ENCODE measurements at places on chromosomes 3 and 15. TPM values are rescaled to one million over a fixed set of nuclear protein-coding genes. Genes with fewer than 3 reads are reported as not detected.

Gene SLC25A36
- total RNA-seq = 57.4 TPM

Gene BUB1B
- 3.0 TPM for total RNA-seq

- peak; percentile 79 for DNase-seq
- peaks cover 35% of the 10 kb centered on the region for H3K36me3 ChIP-seq
- no peaks in the 10 kb centered on the region for H3K27me3 ChIP-seq
- H3K4me3 ChIP-seq = peak overlapping the region; percentile 87
- H3K4me1 ChIP-seq = peaks cover 77% of the 10 kb centered on the region
Observed at GRCh38 chr3:127674790-127675189, 2.0 kb downstream of the ABTB1 start.

Gene HCLS1
- total RNA-seq = 501 TPM

DNA sequence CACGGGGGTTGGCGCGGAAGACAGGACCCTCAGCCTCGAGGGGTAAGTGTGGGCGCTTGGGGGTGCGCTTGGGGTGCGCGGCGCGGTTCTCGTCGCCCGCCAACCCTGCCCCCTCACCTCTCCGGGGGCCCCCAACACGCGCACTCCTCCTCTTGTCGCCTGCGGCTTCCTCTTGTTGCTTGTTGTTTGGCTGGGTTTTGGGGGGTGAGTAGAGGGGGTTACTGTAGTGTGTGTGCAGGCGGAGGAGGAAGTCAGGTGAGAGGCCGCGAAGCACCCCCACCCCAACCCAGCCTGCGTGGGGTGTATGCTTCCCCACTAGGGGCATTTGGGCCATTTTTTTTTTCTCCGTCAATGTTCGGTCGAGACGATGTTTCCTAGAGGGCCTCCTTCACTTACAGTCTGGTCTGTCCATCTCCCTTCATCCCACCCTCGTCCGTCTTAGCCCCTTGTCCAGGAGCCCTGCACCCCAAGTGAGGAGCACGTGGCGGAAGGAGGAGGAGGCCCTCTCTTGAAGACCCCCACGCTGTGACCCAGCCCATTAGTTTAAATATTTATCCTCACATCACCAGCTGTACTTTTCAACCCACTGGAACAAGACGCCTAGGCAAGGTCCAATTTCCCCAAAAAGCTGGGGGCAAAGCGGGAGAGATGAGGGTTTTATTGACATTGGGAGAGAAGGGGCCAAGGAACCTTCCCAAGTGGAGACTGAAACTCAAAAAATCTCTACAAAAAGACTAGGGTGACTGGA is 20.4 kb upstream of the SATB1 start:
- peaks cover 33% of the 10 kb centered on the region for H3K4me1 ChIP-seq
- H3K36me3 ChIP-seq = no peaks in the 10 kb centered on the region
- peak overlapping the region; percentile 88 for H3K27ac ChIP-seq
- H3K4me3 ChIP-seq = peak overlapping the region; percentile 76
- H3K27me3 ChIP-seq = peaks cover 28% of the 10 kb centered on the region

GRCh38 chr3:195010551-195011100 is 260.3 kb downstream of the XXYLT1 start:
- no peak overlapping the region for H3K27ac ChIP-seq
- H3K27me3 ChIP-seq = no peaks in the 10 kb centered on the region
- H3K4me3 ChIP-seq = no peak overlapping the region

DNA sequence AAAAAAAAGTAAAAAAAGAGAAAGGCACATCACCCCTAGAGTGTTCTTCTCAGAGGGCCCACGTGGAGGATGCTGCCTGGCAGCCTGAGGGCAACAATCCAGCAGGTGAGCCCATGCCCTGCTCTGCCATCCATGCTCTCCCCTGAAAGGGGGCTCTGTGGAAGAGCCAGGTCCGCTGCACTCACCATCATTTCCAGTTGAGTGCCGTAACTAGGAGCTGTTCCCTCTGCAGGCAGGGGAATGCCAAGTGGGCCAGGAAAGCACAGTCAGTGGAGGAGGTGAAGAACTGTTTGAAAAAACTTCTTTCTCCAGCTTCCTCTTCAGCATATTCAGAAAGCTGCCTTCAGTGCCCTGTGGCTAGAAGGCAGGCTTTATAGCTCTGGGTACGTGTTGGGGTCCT is 84.1 kb downstream of the ABHD5 start:
- H3K27ac ChIP-seq = no peak overlapping the region
- no peaks in the 10 kb centered on the region for H3K36me3 ChIP-seq
- DNase-seq = no peak
- no peak overlapping the region for H3K4me3 ChIP-seq
- H3K27me3 ChIP-seq = no peaks in the 10 kb centered on the region

DNA sequence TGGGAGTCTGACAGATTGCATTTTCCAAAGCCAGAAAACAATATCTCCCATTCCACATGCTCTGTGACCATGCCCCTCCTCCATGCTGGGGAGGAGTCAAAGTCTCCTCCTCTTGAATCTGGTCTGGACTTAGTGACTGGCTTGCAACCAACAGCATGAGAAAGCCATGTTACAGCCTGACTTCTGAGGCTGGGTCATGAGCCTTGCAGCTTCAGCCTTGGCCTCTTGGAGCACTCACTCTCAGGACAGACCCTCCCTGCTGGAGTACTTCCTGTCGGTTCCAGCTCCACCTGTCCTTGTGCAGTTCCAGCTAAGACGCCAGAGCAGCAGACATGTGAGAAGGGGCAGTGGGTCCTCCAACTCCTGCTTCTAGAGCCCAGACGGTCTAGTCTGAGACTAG is 49.7 kb upstream of the RBSN start:
- no peaks in the 10 kb centered on the region for H3K36me3 ChIP-seq
- H3K4me3 ChIP-seq = no peak overlapping the region
- H3K27me3 ChIP-seq = no peaks in the 10 kb centered on the region
- no peak for DNase-seq
- no peaks in the 10 kb centered on the region for H3K4me1 ChIP-seq

- no peak for DNase-seq
- H3K4me1 ChIP-seq = peaks cover 41% of the 10 kb centered on the region
- no peak overlapping the region for H3K27ac ChIP-seq
Observed at GRCh38 chr3:46184469-46184868, 23.6 kb downstream of the CCR1 start.

Gene PPARG
- 27.4 TPM for total RNA-seq

- no peaks in the 10 kb centered on the region for H3K27me3 ChIP-seq
- H3K4me1 ChIP-seq = peaks cover 26% of the 10 kb centered on the region
- DNase-seq = peak; percentile 87
- no peaks in the 10 kb centered on the region for H3K36me3 ChIP-seq
Observed at GRCh38 chr15:58459560-58459959, 27.8 kb downstream of the LIPC start.

Gene FBXO22
- total RNA-seq = 21.2 TPM

- no peak overlapping the region for H3K4me3 ChIP-seq
- no peak overlapping the region for H3K27ac ChIP-seq
Observed at GRCh38 chr15:72492733-72493132, 18.6 kb downstream of the ARIH1 start.

GRCh38 chr15:85753261-85753660 is 41.5 kb downstream of the KLHL25 start:
- H3K27me3 ChIP-seq = no peaks in the 10 kb centered on the region
- no peak for DNase-seq
- no peak overlapping the region for H3K4me3 ChIP-seq
- H3K4me1 ChIP-seq = peaks cover 23% of the 10 kb centered on the region
- H3K36me3 ChIP-seq = peaks cover 7% of the 10 kb centered on the region

- H3K4me1 ChIP-seq = no peaks in the 10 kb centered on the region
- DNase-seq = no peak
- no peak overlapping the region for H3K4me3 ChIP-seq
- no peaks in the 10 kb centered on the region for H3K27me3 ChIP-seq
Observed at GRCh38 chr3:64616953-64617352, 70.8 kb downstream of the ADAMTS9 start.

DNA sequence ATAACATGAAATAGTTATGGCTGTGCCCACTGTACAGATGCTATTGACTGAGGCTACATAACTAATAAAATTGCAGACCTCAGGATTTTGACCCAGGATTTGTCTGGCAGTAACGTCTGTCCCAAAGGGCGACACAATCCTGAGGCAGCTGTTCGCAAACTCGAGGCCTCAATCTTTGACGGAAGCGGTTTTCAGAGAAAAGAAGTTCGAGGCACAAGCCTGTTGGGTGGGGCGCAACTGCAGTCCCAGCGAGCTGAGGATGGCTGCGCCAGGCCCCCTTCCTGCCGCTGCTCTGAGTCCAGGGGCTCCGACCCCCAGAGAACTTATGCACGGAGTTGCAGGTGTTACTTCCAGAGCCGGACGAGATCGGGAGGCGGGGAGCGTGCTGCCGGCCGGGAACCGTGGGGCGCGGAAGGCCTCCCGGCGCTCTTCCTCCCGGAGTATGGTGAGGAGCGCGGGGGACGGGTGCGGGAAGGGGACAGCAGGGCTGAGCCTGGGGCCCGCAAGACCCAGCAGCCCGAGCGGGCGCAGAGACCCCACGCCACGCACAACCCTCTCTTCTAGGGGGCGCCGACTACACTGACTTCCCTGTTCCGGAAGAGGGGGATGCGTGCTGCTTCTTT is at the start of gene PARP15:
Gene PARP15 (plus strand): TSS at position 242 of the 623 bp plus-strand sequence. CDS start 18 bp downstream, at position 260.
- H3K4me1 ChIP-seq = peaks cover 77% of the 10 kb centered on the region
- peaks cover 3% of the 10 kb centered on the region for H3K36me3 ChIP-seq
- H3K27me3 ChIP-seq = no peaks in the 10 kb centered on the region
- H3K27ac ChIP-seq = peak within 1 kb of the TSS; percentile 90
- peak within 1 kb of the TSS; percentile 55 for H3K4me3 ChIP-seq
- peak; percentile 87 for DNase-seq

- no peak overlapping the region for H3K4me3 ChIP-seq
- peaks cover 18% of the 10 kb centered on the region for H3K4me1 ChIP-seq
- no peak for DNase-seq
Observed at GRCh38 chr3:129424185-129424841, 4.1 kb downstream of the EFCAB12 start.

DNA sequence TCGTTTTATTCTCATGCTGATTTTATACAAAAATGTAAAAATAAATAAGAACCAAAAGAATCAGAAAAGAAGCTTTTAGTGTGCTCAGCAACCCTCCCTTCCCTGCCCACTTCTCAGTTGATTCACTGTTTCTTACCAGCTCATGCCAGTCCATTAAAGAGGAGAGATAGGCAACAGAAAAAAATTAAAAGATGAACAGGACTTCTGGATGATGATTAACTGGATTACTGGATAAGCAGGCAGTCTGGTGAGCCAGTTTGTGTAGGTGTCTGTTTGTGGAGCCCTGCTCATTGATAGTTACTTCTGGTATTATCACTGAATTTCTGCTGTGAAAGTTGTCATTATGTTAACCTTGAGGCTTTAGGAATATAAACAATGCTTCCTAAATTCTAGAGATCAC is 15.1 kb upstream of the GPR171 start:
- DNase-seq = no peak
- no peaks in the 10 kb centered on the region for H3K27me3 ChIP-seq
- H3K36me3 ChIP-seq = no peaks in the 10 kb centered on the region

- no peak overlapping the region for H3K27ac ChIP-seq
- H3K36me3 ChIP-seq = no peaks in the 10 kb centered on the region
- no peak overlapping the region for H3K4me3 ChIP-seq
- no peaks in the 10 kb centered on the region for H3K27me3 ChIP-seq
- DNase-seq = peak; percentile 42
Observed at GRCh38 chr3:13145826-13146642, 72.8 kb upstream of the IQSEC1 start.

- H3K4me1 ChIP-seq = no peaks in the 10 kb centered on the region
- DNase-seq = no peak
- H3K4me3 ChIP-seq = no peak overlapping the region
- no peak overlapping the region for H3K27ac ChIP-seq
Observed at GRCh38 chr3:68239542-68239941, 585.1 kb upstream of the SUCLG2 start.

DNA sequence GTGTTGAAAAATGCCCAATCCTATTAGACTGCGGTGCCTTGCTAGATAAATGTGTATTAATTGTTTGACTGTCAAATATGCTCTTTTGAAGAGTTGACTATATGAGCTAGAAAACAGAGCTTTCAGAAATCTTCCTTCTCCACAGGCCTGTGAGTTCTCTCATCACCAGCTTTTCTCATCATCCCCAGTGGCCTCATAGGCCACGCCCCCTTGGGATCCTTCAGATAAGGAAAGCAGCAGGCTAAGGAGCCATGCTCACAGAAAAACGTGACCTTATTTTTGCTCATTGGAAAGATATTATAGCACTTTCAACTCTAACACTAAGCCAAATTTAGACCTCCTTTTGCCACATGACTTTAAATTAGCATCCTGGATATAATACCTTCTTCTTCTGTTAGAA is 514.4 kb upstream of the ARRDC4 start:
- no peak overlapping the region for H3K4me3 ChIP-seq
- H3K27me3 ChIP-seq = no peaks in the 10 kb centered on the region
- no peaks in the 10 kb centered on the region for H3K4me1 ChIP-seq
- DNase-seq = no peak

DNA sequence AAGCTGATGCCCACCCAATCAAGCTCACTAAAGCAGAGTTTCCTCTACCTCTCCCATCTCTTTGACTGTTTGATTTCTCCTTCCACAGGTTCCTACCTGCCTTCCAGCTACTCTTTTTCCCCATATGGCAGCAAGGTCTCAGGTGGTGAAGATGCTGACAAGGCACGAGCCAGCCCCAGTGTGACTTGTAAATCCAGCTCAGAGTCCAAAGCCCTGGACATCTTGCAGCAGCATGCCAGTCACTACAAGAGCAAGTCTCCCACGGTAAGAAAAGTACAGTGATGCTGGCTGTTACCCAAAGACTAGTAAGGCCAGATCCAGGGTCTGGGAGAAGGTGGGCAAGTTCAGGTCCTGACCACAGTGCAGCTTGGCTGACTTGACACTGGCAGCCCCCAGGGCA is 95.3 kb downstream of the RBPMS2 start:
- no peak overlapping the region for H3K4me3 ChIP-seq
- no peaks in the 10 kb centered on the region for H3K27me3 ChIP-seq
- DNase-seq = peak; percentile 30
- peaks cover 41% of the 10 kb centered on the region for H3K4me1 ChIP-seq

GRCh38 chr3:158486200-158486599 is 84.8 kb upstream of the MLF1 start:
- DNase-seq = no peak
- no peak overlapping the region for H3K27ac ChIP-seq
- H3K4me1 ChIP-seq = no peaks in the 10 kb centered on the region
- no peaks in the 10 kb centered on the region for H3K36me3 ChIP-seq
- no peaks in the 10 kb centered on the region for H3K27me3 ChIP-seq
- H3K4me3 ChIP-seq = no peak overlapping the region
